Heart left ventricle (tissue), 16 donors: ENCODE measurements at places on chromosomes 2 and 18. TPM values are rescaled to one million over a fixed set of nuclear protein-coding genes. Genes with fewer than 3 reads are reported as not detected.
A peak's percentile ranks its signal among the peaks of the same experiment; 100 is the strongest.

DNA sequence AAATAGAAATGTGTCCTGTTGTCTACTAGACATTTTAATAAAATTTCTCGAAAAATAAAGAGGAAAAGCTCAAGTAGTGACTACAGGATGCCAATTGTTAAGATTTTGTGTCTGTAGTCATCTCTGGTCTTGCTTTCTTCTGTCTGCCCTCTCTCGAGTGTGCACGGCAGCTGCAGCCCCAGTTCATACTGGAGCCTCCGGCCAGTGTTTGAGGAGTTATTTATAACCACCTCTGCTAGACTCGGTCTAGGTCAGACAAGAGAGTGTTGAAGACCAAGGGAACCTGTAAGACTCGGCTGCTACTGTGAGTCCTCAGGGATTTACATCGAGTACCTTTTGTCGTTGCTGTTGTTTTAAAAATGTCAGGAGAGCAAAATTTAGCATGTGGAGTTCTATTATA, 810.1 kb upstream of the POU3F3 start:
- DNase-seq, result peak; percentile 10

DNA sequence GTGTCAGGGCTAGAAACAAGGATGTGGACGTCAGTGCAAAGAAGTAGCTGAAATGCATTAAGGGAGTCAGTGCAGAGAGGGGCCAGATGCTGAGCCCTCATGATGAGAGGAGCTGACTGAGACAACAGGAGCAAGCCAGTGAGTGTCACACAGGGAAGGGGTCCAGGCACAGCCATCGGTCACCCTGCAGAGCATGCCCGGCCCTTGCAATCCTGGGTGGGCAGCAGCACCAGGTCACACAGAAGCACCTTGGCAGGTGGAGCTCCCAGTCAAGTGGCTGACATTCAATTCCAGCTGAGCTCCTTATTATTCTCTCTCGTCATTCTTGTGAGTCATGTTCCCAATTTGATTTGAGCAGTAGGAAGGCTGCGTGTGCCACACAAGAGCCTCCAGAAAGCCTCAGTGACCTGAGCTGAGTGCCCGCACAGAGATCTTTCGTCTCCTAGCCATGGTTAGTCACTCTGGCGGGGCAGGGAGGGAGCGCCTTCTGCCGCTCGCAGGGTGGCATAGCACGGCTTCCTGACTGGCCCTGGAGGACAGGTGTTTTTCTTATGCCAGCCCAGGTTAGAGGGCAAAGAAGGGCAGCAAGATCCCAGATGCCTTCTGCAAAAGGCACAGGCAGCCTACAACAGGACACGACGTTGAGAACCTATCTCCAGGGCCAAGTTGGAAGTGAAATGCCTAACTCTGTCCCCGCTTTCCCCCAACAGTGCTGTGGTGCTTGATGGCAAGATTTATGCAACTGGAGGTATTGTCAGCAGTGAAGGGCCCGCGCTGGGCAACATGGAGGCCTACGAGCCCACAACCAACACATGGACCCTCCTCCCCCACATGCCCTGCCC, 220.9 kb downstream of the ATAD2B start:
- no peak for DNase-seq

- DNase-seq, result no peak
Measured at GRCh38 chr2:132588576-132588975, 81.4 kb downstream of the LYPD1 start.

GRCh38 chr2:55115761-55116597, 65.7 kb upstream of the RTN4 start:
- no peak for DNase-seq

Gene ANO7
- total RNA-seq, result 1.9 TPM

- no peak for DNase-seq
Measured at GRCh38 chr2:164621764-164622105, 453 bp upstream of the GRB14 start.

Gene GCG
- total RNA-seq, result not detected

Gene RUFY4
- 0.14 TPM for total RNA-seq
